ENCODE measurements at places on chromosomes 16 and 17. TPM values are rescaled to one million over a fixed set of nuclear protein-coding genes. Genes with fewer than 3 reads are reported as not detected.

GRCh38 chr17:40623419-40624210 lies 24.0 kb downstream of the SMARCE1 start:
- DNase-seq, result no peak

DNA sequence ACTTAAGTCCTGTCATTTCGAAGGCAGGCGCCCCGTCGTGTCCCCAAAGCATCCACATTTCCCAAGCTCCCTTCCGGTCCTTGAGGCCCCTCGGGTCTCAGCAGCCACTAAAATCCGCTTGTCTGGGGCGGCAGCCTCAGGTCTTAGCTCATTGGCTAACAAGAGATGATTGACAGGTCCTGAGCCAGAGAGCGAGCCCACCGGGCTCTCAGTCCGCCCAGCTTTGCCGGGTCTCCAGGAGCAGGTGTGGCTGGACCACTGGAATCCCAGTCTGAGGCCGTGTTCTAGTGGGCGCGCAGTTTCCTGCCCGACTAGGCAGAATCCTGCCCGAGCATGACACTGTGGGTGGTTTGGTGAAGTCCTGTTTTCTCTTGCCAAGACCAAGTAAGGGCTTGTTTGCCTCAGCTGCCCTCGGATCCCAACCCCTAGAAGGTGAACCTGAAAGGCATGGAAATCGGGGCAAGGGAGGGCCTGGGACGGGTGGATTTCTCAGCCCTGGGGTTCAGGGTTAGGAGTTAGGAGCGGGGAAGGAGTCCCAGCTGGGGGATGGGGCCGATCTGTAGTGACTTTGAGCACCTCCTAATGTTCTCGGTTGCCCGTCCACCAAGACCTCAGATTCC lies 42.8 kb downstream of the MRC2 start:
- DNase-seq, result no peak

DNA sequence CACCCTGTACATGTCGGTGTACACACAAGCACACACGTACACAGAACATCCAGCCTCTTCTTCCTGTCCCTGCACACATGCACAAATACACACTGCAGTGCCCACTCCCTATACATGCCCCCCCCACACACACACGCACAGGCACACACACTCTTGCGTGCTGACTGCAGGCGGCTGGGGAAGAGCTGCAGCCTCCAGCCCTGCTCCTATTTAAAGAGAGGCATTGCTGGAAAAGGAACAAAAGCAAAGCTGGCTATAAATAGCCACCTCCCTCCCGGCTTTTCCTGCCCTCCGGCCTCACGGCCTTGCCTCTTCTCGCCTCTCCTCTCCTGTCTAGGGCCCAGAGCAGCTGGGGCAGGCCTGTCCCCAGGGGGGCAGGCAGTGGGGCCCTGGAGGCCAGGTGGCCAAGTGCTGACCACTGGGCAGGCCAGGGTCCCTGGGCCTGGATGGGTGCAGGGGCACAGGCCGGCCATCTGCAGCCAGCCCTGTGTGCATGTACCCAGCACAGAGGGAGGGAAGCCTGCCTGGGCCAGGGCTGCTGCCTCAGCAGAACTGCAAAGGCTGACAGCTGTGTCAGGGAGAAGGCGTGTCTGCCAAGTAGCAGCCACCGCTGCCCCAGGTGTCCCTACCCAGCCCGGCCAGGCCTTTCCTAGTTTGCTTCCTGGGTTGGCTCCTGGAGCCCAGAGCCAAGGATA lies 25.4 kb downstream of the RTN4RL1 start:
- no peak for DNase-seq

DNA sequence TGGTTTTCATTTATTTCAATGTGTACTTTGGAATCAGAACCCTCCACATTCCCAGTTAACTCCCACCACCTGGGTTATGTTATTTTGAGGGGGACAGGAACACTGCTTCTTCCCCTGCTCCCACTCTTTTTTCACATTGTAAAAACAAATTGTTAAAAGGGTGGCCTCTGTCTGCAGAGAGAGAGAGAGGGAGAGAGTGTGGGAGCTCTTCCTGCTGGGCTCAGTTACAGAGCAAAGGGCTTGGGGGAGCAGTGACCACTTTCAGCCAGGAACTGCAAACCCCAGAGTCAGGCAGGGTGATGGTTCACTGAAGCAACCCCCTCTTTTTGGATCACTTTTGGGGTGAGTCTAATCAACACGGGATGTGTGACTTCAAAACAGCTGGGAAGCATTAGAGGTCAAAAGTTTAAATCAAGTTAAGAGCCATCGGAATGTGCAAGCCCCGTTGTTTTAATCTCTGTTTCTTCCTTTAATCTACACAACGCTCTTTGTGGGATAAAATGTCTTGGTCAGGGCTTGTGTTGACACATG lies 577.0 kb upstream of the CDH11 start:
- DNase-seq, result peak; percentile 18

DNA sequence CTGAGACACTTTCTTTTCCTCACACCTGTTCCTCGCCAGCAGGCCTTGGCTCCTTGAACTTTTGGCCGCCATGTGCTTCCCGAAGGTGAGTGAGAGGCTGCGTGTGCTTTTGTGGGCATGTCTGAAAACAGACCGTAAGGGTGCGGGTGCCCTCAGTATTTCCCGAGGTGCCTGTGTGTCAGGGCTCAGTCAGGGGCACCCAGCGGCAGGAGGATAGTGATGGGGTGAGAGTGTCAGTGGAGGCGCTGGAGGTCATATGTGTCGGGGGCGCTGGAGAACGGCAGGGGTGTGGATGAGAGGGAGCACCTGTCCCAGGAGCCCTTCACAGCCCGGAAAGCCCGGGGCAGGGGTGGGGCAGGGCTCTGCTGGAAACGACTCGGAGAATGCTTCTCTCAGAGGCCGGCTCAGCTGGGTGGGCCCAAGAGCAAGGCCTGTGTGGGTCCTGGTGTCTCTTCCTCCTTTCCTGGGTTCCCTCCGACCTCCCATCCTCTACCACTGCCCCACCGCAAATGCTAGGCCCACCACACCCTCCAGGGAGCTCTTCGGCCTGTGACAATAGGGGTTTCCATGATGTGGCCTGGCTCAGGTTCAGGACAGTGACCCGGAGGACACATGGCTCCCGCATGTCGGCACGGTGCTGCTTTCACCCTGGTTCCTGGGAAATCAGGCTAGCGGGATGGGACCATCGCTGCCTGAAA lies 451 bp downstream of the IL32 start:
- DNase-seq, result no peak

DNA sequence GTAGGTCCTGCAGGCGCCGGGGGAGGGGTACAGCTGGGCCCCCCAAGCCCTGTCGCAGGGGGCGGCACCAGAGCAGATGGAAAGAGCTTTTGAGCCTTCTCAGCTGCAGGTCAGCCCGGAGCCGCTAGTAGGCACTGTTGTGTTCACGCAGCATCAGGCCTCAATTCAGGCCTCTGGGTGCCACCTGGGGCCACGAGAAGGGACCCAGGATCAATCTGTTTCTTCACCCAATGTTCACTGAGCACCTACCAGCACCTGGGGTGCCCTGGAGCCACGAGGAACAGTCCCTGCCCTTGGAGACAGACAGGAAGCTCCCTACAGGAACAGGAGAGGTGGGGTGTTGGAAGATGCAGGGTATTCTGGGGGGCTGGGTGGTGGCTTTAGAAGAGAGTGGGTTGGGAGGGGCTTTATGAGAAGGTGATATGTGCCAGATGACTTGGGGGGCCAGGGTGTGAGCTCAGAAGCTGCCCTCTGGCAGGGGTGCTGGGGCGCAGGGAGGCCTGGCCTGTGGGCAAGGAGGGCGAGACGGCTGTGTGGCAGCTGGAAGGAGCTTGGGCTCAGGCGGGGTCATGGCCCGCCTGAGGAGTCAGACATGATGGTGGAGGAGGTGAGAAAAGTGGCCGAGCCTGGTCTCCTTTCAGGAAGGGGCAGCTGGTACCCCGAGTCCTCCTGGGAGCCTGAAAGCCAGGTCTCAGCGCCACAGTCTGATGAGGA lies 121.9 kb upstream of the GSE1 start:
- DNase-seq, result no peak

DNA sequence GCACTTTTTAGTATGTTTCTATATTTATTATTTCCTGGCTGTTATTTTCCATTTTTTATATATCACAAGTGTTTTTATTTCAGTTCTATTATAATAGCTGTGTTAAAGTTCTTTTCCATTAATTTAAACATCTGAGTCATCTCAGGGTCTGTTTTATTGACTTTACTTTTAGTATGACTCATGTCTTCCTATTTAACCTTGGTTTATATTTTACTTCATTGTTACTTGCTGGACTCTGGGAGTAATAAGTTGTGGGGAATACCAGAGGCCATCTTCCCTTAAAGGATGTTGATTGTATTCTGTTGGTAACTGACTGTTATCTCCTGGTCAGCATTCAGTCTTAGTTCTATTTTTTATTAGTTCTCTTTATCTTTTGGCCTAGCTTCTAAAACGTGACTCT lies 1508.2 kb downstream of the CDH11 start:
- DNase-seq, result no peak

ITGAD gene
- total RNA-seq, result not detected

NTN3 gene
- 1.6 TPM for total RNA-seq

LRRC37A3 gene
- 17.6 TPM for total RNA-seq

AOC3 gene
- total RNA-seq, result 0.62 TPM

CRYBA1 gene
- not detected for total RNA-seq

DHODH gene
- total RNA-seq, result 12.8 TPM

Data from A673 (cell line).